ENCODE measurements at places on chromosomes 1 and 21.
A peak's percentile ranks its signal among the peaks of the same experiment; 100 is the strongest.

DNA sequence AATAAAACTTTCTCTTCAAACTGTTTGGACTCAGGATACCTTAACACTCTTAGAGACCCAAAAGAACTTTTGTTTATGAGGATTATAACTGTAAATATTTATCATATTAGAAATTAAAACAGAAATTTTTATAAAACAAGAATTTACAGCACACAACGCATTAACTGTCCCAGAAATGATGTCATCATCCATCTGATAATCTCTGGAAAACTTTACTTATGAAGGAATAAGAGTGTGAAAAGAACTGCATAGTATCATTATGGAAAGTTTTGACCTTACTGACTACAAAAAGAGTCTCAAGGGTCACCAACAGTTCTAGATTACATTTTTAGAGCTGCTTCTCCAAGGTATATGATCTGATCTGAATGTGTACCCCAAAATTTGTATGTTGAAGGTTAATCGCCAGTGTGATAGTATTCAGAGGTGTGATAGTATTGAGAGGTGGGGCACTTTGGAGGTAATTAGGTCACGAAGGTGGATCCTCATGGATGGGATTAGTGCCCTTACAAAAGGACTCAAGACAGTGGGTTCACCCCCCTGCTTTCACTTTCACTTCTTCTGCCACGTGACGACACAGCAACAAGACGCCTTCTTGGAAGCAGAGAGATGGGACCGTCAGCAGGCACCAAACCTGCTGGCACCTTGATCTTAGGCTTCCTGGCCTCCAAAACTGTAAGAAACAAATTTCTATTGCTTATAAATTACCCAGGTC is 95.7 kb upstream of the NR5A2 start:
- DNase-seq, result no peak

DNA sequence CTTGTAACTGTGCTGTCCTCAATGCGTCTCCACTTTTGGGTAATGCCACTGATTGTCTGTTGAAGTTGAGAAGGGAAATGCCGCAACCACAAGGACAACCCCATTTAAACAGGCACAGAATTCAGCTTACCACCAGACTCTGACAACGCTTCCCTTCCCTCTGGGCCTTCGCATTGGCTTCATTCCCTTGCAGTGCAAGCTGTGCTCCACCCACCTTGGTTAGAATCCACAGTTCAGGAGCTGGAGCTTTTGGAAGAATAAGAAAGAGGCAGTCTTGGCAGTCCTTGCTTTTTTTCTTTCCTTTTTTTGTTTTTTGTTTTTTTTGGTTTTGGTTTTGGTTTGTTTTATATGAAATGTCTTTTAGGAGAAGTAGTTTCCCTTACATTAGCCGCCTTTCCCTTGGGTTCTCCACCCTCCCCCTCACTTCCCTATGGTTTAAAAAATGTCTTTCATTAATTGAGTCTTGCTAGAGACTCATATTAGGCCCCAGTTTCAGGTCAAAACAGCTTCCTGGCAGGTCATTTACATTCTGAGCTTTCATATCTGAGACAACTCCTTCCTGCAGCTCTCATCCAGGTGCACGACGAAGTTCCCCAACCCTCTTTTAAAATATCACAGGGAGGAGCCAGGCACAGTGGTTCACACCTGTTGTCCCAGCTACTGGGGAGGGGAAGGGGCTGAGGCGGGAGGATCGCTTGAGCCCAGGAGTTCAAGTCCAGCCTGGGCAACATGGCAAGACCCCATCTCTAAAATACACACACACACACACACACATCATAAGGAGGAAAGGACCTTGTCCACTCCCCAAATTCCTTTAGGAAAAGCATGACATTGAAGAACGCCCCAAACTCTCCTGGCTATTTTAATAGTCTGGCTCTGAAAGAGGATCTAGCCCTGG is 20.7 kb upstream of the LAX1 start:
- no peak for DNase-seq

GRCh38 chr1:64896551-64896950 is 69.8 kb downstream of the JAK1 start:
- no peak for DNase-seq

- DNase-seq, result no peak
Observed at GRCh38 chr1:161305867-161306519, 3.8 kb downstream of the MPZ start.

- no peak for DNase-seq
Observed at GRCh38 chr1:55916481-55916880, 662.9 kb downstream of the PLPP3 start.

DNA sequence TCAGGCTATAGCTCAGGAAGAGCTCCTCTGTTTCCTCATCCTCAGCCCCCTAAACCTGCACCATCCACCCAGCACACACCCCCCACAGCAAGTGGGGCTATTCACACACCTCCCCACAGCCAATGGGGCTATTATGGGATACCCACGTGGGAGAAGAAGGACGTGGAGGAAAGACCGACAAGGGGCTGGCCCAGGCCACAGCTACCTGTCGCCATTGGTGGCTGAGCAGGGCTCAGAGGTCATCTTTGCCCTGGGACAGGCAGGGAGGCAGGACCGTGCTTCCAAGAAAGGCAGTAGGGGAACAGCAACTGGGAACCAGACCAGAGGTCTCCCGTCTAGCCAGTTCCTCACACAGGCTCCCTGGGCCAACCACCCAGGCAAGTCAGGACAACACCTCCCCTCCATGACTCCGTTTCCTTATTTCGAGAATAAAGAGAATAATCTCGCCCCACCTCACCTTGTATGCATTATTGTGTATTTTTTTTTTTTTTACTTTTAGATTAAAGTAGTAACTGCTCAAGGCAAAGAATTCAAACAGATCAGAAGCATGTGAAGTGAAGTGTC is 92.3 kb upstream of the TARDBP start:
- DNase-seq, result no peak

- DNase-seq, result no peak
Observed at GRCh38 chr1:160540859-160541233, 17.8 kb upstream of the SLAMF6 start.

DNA sequence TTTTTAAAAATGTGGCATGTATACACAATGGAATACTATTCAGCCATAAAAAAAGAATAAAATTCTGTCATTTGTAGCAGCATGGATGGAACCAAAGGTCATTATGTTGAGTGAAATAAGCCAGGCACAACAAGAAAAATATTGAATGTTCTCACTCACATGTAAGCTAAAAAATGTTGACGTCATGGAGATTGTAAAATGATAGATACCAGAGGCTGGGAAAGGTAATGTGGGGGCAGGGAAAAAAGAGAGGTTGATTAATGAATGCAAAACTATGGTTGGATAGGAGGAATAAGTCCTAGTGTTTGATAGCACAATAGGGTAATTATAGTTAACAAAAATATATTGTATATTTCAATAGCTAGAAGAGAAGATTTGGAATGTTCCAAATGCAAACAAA is 89.1 kb upstream of the SLC35F3 start:
- no peak for DNase-seq

- no peak for DNase-seq
Observed at GRCh38 chr1:69110851-69111250, 456.9 kb upstream of the LRRC7 start.

DNA sequence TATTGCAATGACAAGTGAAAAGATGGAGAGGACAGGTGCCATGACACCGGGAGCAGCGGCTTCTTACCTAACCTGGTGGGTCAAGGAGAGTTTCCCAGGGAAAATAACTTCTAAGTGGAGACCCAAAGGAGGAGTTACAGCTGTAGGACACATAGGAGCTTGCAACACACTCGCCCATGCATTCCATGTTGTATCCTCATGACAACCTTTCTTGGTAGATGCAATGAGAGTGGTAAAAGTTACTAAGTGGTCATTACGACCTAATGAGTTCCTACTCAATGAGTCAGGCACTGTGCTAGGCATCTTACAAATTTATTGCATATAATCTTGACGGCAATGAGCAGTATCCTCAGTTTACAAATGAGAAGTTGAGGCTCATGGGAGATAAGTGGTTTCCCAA is 119.5 kb upstream of the HOOK1 start:
- no peak for DNase-seq

- peak; percentile 59 for DNase-seq
Observed at GRCh38 chr1:235783148-235783776, 83.4 kb downstream of the LYST start.

GRCh38 chr1:206866062-206866461 is 639 bp downstream of the IL20 start:
- no peak for DNase-seq

- DNase-seq, result no peak
Observed at GRCh38 chr1:227766653-227767277, 31.5 kb downstream of the SNAP47 start.

GRCh38 chr1:183744132-183744913 is 60.6 kb upstream of the RGL1 start:
- DNase-seq, result no peak

DNA sequence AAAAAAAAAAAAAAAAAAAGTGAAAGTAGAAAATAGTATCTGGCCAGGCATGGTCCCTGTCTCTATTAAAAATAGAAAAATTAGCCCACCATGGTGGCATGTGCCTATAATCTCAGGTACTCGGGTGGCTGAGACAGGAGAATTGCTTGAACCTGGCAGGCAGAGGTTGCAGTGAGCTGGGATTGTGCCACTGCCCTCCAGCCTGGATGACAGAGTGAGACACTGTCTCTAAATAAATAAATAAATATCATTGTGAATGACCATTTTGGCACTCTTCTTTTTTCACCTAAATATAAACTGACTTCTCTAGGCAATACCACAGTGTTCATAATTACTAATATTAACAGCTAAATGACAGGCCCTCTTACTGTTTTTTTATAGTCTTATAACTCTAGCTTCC is 14.5 kb downstream of the ELOA start:
- DNase-seq, result no peak

GRCh38 chr1:234763367-234763766 is 153.4 kb upstream of the IRF2BP2 start:
- no peak for DNase-seq

GRCh38 chr1:232648316-232648715 is 18.4 kb upstream of the SIPA1L2 start:
- DNase-seq, result no peak

GRCh38 chr1:90707363-90707710 is 9.8 kb downstream of the BARHL2 start:
- DNase-seq, result no peak

DNA sequence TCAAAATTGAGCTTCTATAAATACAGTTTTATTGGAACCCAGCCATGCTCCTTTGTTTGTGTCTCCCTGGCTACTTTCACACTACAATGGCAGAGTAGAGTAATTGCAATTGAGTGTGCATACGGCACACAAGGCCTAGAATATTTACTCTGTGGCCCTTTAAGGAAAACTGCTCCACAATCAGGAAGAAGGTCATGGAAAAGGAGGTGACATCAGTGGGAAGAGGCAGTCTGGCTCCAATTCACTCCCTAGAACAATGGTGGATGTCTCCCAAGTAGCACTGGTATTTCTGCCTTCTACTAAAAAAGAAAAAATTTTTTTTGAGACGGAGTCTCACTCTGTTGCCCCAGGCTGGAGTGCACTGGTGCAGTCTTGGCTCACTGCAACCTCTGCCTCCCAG is 51.3 kb downstream of the KRTAP19-8 start:
- DNase-seq, result no peak

DNA sequence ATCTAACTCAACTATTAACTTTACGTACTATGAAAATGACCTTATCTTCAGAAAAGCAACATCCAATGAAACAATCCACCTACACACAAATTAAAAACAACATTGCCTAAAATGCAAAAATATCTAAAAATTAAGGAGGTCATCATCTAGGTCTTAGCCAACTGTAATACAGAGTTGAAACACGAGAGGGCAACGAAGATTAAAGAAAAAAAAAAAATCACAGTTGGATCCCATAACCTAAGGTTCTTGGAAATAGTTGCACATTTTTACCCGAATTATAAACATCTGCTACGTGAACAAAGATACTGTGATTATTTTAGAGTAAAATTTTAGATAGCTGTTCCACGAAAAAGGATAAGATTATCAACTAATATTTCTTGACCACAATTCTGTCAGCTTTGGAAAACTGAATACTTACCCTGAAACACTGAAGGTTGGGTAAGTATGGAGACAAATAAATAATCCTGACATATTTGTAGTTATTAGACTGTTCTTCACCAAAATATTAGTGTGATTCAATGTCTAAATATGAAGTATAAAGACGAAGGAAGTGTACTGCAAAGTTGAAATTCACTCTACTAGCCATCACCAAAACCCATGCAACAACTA is 88.0 kb upstream of the AK4 start:
- peak; percentile 47 for DNase-seq

GRCh38 chr1:154970631-154971340 is at the start of gene SHC1:
SHC1 (minus strand) TSS chr1:154970747; CDS start chr1:154970526, 221 bp downstream.
- peak; percentile 74 for DNase-seq

DNA sequence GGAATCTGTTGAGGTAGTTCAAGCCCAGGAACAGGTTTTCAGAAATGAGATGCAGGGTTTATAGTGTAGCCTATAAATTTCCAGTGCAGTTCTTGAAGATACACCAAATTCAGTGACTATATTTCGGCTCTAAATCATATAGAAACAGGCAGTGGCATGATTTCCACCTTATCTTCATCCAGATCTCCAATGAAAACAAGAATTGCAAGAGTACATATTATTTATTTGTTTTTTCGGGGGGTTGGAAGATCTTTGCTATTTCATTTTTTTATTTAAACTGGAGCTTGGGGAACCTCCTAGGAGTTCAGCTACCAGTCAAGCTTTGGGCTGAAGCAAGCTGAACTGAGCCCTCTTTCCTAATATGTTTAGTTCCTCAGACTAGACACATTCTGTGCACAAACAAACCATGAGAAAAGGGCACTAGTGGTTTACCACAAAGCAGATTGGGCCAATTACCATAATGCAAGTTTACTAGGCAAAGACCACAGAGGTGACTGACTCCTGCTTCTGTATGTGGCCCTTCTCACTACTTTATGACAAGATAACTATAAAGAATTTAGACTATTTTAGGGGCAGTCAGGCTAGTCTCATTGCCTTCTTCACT is 68.5 kb downstream of the RGS2 start:
- DNase-seq, result no peak

- DNase-seq, result no peak
Observed at GRCh38 chr21:27802816-27803475, 836.1 kb upstream of the ADAMTS5 start.

DNA sequence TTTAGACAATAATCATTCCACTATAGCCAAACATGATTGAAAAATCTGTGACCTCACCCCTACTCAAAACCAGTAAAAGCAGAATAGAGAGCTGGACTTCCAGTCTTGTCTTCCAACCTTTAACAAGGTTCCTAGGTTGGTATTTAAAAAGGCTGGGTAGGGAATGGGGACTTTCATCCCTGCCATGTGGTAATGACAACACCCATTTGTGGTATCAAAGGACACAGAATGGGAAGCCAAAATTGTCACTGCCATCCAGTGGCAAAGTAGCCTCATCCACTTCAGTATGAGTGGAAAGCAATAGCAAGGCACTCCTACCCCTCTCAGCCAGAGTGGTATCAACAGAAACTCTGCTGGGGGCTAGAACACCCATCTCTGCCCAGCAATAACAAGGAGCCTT is 33.9 kb downstream of the UCHL5 start:
- DNase-seq, result no peak

DNA sequence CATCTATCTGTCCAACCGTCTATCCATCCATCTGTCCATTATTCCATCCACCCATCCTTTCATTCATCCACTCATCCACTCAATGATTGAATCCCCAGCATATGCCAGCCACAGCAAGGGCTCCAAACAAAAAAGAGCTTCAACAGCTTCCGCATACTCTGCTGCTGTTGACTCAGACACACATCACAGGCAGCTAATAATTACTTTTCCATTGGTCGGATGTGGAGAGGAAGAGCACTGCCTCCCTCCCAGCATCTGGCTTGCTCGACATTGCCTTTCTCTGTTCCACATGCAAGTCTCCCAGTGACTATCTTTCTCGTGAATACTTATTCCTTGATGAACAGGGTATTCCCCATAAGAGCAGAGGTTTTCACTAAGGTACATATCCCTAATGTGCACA is 176.5 kb downstream of the HIVEP3 start:
- DNase-seq, result no peak

GRCh38 chr21:38494251-38494642 is 4.0 kb downstream of the ERG start:
- DNase-seq, result no peak
